Suppressor macrophage (primary cell): ENCODE measurements at places on chromosomes 5 and 9.
A peak's percentile ranks its signal among the peaks of the same experiment; 100 is the strongest.

- DNase-seq = no peak
Measured at GRCh38 chr9:123425836-123426365, 69.9 kb downstream of the CRB2 start.

GRCh38 chr5:172577267-172577909, 63.7 kb upstream of the NEURL1B start:
- no peak for DNase-seq

GRCh38 chr5:126931963-126932660, 98.2 kb downstream of the MARCHF3 start:
- DNase-seq = no peak

GRCh38 chr5:59759600-59760351, 133.8 kb downstream of the PDE4D start:
- DNase-seq = no peak

DNA sequence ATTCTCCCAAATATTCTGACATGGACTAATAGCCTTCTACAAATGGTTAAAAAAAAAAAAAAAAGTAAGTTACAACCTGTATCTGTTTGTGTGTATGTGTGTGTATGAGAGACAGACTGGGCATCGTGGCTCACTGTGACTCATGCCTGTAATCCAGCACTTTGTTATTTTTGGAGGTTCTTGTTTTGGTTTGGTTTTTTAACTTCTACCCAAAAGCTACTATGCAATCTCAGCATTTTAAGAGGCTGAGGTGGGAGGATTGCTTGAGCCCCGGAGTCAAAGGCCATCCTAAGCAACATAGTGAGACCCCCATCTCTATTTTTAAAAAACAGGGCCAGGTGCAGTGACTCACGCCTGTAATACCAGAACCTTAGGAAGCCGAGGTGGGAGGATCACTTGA, 17.6 kb upstream of the HAVCR1 start:
- DNase-seq = peak; percentile 55

GRCh38 chr9:18717759-18718158, 243.8 kb downstream of the ADAMTSL1 start:
- DNase-seq = no peak

GRCh38 chr9:126558051-126558665, 55.6 kb upstream of the LMX1B start:
- DNase-seq = peak; percentile 71
